Kidney epithelial cell (primary cell): ENCODE measurements at places on chromosomes 1 and 21.

DNA sequence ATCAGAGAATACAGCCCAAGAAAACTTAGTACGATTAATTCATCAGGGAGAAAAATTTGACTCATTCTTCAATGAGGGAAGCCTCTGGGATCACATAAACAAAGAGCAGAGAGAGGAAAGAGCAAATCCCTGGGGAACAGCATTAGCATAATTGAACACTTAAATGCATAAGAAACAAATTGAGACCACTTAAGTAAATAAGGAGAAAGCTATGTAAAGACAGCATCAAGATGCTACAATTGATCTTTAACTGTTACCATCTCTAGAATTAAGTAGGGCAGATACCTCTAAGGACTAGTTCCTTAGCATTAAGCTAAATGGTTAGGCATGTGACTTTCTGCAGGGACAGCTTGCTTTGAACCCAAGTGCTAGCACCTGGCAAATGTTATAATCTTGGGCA, 265.1 kb upstream of the NEGR1 start:
- DNase-seq: no peak

- no peak for DNase-seq
Measured at GRCh38 chr1:216937491-216937890, 214.3 kb upstream of the ESRRG start.

- DNase-seq: no peak
Measured at GRCh38 chr1:179955287-179955680, 674 bp downstream of the CEP350 start.

DNA sequence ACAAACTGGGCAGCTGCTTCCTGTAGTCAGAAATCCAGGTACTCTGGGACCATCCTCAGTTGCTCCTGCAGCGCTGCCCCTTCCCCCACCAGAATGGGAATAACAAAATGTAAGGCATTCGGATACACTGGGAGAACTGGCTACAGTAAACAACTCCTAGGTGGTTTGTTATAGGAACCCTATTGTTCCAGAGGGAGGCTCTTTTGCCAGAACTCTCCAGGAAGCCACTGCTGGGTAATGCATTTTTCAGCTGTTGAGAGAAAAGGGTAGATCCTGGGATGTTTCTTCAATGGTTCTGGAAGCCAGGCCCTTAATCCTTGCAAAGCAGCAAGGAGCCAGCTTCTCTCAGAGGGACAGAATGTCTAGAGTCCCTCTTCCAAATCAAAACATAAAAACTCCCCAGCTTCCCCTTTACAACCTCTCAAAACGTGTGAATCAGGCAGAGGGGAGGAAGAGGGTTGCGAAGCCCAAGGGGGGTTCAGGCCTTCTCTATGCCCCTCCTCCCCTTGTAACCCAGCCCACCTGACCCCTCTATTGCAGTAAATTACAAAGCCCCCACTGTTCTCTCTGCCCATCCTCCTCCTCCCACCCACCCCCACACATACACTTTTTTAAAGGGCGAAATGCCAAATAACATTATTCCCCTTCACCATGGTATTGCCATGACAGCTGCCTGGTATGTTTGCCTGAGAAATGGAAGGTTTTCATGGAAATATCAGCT, 29.1 kb downstream of the PLPP3 start:
- no peak for DNase-seq

DNA sequence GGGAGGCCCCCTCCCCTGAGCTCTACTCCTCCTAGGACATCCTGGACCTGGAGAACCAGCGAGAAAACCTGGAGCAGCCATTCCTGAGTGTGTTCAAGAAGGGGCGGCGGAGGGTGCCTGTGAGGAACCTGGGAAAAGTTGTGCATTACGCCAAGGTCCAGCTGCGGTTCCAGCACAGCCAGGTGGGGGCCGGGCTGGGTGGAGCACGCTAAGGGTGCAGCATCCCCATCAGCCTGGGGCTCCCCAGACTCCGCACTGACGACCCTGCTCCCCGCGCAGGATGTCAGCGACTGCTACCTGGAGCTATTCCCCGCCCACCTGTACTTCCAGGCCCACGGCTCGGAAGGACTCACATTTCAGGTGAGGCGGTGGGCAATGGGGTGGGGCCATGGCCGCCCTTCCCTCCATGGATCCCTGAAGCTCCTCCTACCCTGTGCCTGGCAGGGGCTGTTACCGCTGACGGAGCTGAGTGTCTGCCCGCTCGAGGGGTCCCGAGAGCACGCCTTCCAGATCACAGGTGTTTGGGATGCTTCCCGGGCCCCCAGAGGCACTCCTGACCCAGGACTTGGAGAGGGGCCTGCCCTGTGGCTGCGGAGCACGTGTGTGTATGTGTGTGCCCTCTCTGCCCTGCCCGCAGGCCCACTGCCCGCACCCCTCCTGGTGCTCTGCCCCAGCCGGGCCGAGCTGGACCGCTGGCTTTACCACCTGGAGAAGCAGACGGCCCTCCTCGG, 4.1 kb downstream of the PLEKHN1 start:
- no peak for DNase-seq

DNA sequence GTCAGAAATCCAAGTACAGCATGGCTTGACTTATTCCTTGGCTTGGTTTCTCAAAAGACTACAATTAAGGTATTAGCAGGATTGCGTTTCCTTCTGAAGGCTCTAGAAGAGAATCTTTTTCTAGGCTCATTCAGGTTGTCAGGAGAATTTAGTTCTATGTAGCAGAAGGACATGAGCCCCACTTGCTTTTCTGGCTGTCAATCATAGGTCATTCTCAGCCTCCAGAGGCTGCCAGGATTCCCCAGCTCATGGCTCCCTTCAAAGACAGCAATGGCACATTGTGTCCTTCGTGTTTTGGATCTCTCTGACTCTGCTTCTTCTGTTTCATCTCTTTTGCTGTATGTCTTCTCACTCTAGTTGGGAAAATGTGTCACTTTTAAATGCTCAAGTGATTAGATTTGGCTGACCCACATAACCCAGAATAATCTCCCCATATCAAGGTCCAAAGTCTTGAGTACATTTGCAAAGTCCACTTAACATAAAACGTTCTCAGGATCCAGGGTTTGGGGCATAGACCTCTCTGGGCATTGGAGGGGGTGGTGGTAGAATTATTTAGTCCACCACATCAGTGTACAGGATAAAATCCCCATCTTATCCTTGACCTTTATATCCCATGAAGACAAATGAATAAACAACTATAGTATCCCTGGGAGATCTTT, 126.7 kb upstream of the BCL9 start:
- no peak for DNase-seq

GRCh38 chr1:7694600-7695496, 76.2 kb upstream of the VAMP3 start:
- no peak for DNase-seq

DNA sequence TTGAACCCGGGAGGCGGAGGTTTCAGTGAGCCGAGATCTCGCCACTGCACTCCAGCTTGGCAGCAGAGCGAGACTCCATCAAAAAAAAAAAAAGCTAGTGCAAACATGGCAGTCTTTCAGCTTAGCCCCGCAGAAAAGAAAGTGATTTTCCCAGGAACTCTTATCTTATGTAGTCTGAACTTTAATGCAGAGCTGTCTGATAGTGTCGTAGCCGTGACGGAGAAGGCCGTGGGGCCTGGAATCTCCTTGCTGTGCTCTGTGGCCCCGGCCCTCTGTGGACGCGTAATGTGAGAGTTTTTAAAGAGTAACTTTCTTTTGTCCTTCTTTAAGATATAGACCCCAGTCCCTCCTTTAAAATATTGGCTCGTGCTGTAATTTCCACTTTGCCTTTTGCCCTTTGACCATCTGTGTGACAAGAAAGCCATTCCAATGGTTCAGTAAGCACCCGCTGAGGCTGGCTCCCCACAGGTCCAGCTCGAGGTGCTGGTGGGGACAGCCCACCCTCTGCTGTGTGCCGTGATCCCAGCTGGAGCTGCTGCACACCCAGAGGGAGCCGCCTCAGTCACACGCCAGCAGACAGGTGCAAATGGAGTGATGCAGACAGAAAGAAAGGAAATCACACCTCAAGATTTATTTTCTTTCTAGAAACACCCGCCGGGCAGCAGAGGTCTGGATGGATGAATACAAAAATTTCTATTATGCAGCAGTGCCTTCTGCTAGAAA, 164.0 kb downstream of the PGBD5 start:
- no peak for DNase-seq

DNA sequence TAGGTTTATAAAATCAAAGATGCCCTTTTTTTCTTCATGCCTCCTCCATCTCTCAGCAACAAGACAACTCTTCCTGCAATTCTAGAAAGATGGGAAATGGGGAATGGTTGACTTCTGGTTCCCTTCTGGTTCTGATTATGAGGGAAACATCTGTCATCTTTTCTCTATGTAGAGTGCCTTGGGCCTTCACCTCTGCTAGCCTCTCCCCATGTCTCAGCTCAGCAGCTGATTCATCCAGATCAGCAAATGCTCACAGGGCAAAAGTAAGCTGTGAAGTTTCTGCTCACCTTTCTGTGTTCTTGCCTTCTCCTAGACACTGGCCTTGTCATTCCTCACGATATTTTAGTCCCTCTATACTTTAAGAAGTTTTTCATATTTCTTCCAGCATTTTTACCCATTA, 17.8 kb upstream of the BECN2 start:
- no peak for DNase-seq

- no peak for DNase-seq
Measured at GRCh38 chr1:44068442-44068921, 37.2 kb upstream of the SLC6A9 start.

DNA sequence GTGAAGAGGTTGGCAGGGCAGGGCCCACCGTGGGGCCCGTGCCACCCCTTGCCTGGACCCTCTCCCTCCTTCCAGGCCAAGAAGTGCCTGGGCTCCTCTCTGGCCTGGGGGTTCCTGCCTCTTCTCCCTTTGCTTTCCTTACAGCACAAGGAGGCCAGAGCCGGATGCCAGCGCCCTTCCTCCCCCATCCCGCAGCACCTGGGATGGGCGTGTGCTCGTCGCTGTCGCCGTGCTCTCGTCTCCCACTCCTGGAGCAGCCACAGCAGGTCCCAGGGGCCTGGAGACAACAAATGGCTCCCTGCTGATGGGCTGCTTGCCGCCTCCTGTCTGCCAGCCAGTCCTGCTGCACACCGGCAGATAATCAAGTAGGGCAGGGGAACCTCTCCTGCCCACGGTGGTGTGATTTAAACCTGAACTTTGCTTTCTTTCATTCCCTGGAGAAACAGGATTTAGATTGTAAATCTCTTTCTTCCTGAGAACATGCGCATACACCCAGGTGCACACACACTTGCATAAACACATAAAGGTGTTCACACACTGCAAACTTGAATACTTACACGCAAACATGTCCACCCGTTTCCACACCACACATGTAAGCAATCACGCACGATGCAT, 50.8 kb upstream of the POU3F1 start:
- no peak for DNase-seq

GRCh38 chr1:19254416-19254815, 2.8 kb downstream of the MRTO4 start:
- no peak for DNase-seq

- DNase-seq: no peak
Measured at GRCh38 chr1:83896299-83896698, 102.6 kb downstream of the TTLL7 start.

DNA sequence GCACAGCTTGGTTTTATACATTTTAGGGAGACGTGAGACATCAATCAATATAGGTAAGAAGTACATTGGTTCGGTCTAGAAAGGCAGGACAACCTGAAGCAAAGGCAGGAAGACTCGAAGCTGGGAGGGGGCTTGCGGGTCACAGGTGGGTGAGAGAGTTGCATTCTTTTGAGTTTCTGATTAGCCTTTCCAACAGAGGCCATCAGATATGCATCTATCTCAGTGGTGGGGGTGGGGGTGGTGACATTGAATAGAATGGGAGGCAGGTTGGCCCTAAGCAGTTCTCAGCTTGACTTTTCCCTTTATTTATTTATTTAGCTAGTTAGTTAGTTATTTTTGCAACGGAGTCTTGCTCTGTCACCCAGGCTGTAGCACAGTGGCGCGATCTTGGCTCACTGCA, 85.6 kb downstream of the WDR4 start:
- DNase-seq: no peak

- DNase-seq: no peak
Measured at GRCh38 chr21:42688841-42689371, 35.5 kb downstream of the PDE9A start.

GRCh38 chr1:61428146-61428545, 296.8 kb downstream of the TM2D1 start:
- no peak for DNase-seq

DNA sequence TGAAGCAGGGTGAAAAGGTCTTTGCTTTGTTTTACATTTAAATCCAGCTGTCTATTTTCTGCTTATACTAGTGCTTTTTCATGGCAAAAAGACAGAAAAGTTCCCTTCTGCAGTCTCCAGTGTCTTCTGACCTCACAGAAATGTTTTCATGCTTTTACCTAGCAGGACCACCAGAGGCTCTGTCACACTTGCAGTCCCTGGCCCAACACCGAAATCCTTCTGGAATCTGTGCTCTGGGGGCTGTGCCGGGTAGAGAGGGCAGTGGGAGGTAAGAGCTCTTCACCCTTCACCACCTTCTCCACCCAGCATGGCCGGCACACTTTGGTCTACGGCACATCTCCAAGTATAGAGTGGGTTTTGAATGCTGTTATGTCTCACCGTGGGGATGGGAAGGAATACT, 20.8 kb downstream of the GNAT2 start:
- no peak for DNase-seq

GRCh38 chr21:31236528-31236927, 107.5 kb downstream of the TIAM1 start:
- DNase-seq: no peak

DNA sequence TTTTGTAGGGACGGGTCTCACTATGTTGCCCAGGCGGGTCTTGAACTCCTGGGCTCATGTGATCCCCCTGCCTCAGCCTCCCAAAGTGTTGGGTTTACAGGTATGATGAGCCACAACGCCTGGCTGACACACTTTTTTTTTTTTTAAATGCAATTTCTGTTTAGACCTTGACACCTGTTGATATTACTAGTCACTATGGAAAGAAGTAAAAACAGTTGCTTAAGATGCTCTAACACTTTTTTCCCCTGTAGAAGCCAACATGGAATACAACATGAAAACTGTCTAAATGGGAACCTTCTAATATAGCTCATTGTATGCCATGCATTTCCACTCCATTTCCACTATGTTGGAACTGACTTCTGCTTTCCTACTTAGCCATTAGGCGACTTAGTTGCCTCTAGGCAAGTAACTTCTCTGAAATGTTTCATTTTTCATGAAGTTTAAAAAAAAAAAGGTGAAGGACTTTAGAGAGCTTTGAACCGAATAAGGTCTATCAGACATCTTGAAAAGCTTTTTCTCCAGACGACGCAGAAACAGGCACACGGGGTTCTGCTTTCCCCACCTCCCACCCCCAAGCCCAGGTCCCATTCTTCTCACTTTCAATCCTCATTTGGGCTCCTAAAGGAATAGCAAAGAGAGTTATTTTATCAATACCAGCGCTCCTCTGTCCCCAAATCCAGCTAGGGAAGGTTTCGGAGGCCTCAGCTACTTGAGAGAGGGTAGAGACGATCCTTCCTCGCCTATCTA, 648 bp upstream of the DR1 start:
- no peak for DNase-seq

DNA sequence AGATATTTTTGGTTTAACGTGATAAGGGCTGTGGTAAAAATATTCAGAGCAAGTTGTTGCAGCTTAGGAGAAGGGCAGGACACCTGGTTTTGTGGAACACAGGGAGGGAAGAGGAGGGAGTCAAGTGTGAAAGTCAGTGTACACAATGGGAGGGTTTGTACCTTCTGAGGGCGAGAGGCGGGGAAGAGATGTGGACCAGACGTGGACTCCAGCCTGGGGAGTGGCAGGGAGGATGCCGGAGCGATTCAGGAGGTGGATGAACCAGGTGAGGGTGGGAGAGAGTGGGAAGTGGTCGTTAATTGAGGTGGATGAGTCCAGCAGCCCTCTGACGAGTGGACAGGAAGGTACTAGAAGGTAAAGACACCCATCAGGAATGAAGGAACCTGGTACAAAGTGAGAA, 52.2 kb upstream of the IRF2BP2 start:
- DNase-seq: no peak
